ENCODE measurements at places on chromosomes 7 and 10.

- no peak for DNase-seq
Observed at GRCh38 chr7:122790132-122790531, 87.4 kb upstream of the RNF148 start.

DNA sequence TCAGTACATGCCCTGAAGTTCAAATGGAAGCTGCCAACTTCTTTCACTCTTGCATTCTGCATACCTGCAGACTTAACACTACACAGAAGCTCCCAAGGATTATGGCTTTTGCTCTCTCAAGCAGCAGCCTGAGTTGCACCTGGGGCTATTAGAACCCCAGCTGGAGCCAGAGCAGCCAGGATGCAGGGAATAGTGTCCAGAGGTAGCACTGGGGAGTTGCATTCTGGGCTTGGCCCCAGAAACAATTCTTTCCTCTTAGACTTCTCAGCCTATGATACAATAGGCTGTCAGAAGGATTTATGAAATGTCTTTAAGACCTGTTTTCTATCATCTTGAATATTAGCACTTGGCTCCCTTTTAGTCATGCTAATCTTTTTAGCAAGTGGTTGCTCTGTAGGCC, 886.7 kb upstream of the GHITM start:
- DNase-seq = no peak

GRCh38 chr10:26855186-26855585, 5.6 kb downstream of the ABI1 start:
- DNase-seq = peak; percentile 62

GRCh38 chr7:2269991-2270460, 28.0 kb downstream of the NUDT1 start:
- DNase-seq = peak; percentile 69

GRCh38 chr7:28179120-28180030, 1.2 kb downstream of the JAZF1 start:
- peak; percentile 66 for DNase-seq

- no peak for DNase-seq
Observed at GRCh38 chr10:129513312-129513711, 46.3 kb downstream of the MGMT start.

GRCh38 chr10:60031664-60032063, 125.3 kb upstream of the CCDC6 start:
- DNase-seq = peak; percentile 26

Data from iris pigment epithelial cell (primary cell).